Kidney epithelial cell (primary cell): ENCODE measurements at places on chromosomes 5 and 9. TPM values are rescaled to one million over a fixed set of nuclear protein-coding genes. Genes with fewer than 3 reads are reported as not detected.
A peak's percentile ranks its signal among the peaks of the same experiment; 100 is the strongest.

DNA sequence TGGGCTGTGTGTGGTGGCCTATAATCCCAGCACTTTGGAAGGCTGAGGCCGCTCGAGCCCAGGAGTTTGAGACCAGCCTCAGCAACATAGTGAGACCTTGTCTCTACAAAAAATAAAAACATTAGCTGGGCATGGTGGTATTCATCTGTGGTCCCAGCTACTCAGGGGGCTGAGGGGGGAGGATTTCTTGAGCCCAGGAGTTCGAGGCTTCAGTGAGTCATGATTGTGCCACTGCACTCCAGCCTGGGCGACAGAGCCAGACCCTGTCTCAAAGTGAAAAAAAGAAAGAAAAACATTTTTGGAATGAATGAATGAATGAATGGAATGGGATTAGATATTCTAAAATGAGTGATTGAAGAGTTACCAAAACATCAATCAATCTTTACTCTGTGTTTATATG, 85.8 kb downstream of the FGF1 start:
- DNase-seq = no peak

- no peak for DNase-seq
Measured at GRCh38 chr5:73789851-73790281, 163.9 kb downstream of the ARHGEF28 start.

DNA sequence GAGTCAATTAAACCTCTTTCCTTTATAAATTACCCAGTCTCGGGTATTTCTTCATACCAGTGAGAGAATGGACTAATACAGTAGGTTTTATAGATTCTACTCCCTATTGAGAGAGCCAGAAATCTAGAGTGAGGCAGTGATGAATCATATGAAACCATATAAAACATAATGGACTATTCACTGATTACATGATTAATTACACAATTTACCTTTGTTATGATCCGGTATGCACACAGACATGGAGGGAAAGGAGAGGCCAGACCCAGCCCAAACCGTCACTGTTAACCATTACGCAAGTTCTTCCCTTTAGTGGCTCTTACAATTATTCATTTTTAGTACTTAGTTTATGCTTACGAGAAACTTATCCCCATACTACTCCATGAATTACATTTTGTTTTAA, 205.0 kb downstream of the DNAH5 start:
- no peak for DNase-seq

- peak; percentile 64 for DNase-seq
Measured at GRCh38 chr5:130514984-130515690, 610.9 kb downstream of the CHSY3 start.

The PCDHB16 gene
- total RNA-seq = 0.92 and 1.4 TPM in 2 replicates

GRCh38 chr9:95746408-95747180, 128.9 kb upstream of the ERCC6L2 start:
- DNase-seq = no peak

- DNase-seq = no peak
Measured at GRCh38 chr5:179316111-179316551, 29.1 kb downstream of the ADAMTS2 start.

- DNase-seq = no peak
Measured at GRCh38 chr5:43729846-43730478, 127.0 kb downstream of the NNT start.
